ENCODE measurements at places on chromosomes 13 and 19.

DNA sequence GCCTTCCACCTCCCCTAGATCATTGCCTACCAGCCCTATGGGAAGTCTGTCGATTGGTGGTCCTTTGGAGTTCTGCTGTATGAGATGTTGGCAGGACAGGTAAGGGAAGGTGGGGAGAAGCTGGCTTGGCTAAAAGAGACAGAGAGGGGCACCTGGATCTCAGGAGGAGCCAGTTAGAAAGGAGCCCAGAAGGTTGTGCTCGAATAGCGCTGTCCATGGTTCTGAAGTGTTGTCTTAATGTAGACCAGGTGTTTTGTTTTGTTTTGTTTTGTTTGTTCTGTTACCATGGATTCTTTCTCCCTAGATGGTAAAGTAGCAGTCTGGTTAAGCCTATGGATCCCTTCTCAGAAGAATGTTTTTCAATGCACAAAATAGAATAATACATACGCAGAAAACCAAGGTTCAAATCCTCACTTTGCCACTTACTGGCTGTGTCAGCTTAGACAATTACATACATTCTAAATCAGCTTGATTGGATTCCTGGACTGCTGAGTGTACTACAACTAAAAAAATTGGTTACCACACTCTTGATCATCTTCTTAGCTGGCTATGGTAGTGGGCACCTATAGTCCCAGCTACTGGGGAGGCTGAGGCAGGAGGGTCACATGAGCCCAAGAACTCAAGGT lies 5.9 kb upstream of the CACNG7 start:
- peak; percentile 39 for DNase-seq

- no peak for DNase-seq
Measured at GRCh38 chr19:5406816-5407215, 48.4 kb upstream of the ZNRF4 start.

DNA sequence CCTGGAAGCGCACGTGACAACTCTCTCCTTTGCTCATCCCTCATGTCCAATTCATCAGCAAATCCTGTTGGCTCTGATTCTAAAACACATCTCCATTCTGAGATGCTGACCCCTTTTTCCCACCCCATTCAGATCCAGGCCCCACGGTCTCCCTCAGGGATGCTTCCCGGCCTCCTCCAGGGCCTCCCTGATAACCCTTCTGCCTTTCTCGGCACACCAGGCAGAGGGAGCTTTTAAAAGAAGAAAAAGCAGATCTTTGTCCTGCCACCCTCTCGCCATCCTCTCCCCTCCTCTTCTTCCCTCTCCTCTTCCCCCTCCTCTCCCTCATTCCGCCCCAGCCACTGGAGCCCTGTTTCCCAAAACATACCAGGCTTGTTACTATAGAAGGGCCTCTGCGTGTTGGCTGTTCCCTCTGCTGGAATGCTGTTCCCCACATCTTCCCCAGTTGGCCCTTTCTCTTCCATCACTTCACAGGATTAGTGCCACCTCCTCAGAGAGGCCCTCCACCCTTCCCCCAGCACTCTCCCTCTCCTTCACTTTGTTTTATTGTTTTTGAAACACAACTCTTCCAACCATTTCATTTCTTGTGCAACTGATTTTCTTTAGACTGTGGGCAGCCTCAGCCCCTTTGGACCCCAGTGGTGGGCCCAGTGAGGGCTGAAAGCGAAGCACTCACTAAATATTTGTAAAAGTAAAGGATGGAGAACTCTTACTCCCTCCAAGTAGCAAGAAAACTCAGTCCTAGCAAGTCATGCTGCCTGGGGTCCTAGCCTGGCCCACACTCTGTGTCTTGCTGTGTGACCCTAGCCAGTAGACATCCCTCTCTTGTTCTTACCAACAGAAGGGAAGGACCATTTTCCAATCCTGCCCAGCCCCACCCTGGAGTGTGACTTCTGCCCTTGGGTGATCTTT lies 2.5 kb upstream of the CRLF1 start:
- no peak for DNase-seq

- no peak for DNase-seq
Measured at GRCh38 chr13:48782429-48782840, 128.7 kb downstream of the CYSLTR2 start.

DNA sequence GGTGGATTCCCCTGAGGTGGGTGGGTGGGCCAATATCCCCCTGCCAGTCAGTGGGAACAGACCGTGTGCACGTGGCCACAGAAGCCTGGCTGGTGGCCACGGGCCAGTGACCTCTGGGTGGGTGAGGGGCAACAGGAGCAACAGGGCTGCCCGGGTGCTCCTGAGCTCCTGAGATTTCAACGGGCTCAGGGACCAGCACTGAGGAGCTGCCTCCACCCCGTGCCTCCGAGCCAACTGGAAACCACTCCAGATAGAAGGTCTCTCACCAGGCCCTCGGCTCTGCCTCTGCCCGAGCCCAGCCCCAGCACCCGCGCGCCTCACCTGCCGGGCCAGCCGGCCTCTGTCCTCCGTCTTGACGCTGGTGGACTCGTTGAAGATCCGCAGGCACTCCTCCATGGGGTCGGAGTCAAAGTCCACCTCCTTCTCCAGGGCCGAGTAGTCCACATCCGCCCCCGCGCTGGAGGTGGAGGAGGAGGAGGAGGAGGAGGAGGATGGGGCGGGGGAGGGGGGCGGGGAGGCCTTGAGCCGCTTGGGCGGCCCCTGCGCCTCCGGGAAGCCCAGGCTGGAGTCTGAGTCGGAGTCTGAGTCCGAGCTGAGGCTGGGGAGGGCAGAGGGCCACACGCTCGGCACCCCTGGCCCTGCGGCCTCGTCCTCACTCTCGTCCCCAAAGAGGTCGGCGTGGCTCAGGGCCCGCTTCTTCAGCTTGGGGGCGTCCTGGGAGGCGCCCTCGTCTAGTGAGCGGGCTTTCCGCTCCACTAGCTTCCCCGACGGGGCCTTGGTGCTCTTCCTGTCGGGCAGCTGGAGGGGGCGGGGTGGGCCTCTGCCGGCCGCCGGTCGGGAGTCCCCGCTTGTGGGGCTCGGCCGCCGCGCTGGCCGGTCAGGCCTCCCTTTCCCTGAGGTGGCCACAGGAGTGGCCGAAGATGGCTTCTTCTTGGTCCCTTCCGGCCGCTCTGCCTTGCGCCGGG lies 14.8 kb upstream of the ATP8B3 start:
- DNase-seq = no peak

GRCh38 chr19:8085598-8086408 lies 33.2 kb downstream of the CCL25 start:
- DNase-seq = no peak

DNA sequence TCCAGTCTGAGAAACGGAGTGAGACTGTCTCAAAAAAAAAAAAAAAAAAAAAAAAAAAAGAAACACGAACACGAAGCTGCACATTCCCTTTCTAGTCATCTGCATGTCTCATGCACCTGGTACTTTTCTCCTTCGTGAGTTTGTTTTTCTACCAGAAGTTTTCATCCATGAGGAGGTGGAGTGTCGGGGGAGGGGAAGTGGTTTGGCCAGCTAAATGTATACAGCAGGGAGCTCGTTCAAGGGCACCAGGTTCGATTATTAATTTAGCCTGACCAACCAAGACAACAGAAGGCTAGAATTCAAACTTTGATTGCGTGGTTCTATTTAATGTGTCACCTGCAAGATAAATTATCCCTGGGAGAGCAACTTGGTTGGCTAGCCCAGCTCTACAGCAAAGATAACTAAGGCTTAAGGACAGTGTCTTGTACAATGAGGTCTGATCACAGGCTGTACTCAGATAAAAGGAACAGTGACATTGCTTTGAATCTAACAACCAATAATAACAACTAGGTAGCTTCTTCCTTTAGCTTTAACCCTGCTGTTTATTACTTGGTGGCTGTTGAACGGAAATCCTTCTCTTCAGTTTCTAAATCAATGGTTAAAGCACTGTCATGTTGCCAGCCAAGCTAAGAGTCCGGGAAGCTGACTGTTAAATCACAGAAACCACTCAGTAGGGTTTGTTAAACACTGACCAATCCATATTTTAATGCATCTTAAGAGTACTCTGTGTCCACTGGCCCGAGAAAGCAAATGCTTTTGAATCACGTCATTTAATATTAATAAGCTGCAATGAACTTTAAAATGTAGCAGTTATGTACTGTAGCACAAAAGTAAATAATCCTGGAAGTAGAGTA lies 98.4 kb upstream of the STARD13 start:
- DNase-seq = no peak

DNA sequence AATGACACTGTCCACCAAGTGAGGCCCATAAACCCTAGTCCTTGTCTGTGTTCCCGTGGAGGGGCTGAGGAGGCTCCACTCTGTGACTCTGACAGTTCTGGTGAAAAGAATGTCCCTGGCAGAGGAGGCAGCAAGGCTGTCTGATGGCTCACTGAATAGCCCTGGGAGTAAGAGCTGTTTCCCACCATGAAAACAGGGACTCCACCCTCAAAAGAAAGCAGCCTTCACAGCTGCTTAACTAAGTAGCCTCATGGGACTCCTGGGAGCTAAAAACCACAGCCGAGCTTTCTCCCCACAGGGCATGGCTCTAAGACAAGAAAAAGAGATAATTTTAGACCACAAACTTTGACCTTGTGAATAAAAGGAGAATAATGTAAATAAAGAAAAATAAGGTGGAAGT lies 135.1 kb upstream of the FRY start:
- DNase-seq = peak; percentile 82

Data from GM03348 (cell line).